ENCODE measurements at places on chromosomes 2 and 18.

DNA sequence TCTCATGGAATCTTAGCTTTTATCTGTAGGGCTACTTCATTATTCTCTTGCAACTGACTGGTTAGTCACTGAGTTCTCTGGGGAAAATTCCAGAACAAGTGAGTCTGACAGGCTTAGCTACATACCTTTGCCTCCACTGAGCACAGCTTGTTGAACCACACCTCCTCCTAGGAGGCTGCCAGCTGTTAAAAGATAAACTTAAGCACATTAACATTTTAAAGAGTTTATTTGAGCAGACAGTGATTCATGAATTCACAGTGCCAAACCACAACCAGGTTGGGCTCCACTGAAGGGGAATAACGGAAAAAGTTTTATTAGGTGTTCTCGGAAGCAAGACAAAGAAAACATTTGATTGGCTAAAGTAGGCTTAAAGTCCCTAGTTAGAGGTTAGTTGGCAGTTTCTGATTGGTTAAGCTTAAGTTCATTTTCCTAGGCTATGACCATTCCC lies 12.5 kb upstream of the SLC38A11 start:
- DNase-seq, result no peak

DNA sequence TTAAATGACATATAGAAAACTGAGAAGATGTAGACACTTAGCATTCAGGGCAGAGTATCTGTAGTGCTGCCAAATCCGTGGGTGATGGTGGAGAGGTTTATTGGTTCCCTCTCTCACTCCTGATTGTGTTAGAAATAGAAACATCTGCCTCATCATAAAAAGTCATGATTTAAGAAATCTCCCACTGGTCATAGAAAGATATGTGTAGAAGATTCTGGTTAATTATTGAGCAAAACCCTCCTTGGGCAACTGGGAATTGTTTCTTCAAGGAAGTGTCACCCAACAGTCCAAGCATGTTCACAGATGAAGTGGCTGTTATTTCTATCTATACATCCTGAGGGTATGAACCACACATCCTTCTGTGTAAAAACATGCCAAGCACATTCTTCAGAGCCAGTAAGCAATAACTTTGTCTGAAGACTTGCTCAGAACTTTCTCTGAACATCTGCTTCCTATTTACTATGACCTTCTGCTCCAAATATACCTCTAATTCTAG lies 33.6 kb upstream of the CHRNA1 start:
- no peak for DNase-seq

DNA sequence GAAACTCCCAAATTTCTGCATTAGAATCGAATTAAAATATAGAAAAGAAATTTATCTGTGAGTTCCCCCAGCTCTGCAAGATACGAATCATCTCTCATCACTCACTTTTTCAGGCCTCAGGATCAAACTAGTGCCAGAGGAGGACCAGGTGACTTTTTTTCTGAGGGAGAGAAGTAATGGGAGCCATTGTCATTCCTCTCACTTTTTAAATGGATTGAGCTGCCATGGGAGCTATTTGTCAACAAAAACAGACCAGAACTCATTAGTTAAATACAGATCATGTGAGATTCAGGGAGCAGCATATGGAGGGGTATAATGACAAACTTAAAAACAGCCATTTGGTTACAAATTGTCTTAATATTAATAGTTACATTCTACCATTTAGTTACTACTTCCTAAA lies 594.4 kb downstream of the DPP10 start:
- no peak for DNase-seq

GRCh38 chr2:208179028-208179609 lies 10.7 kb downstream of the C2orf80 start:
- DNase-seq, result no peak

DNA sequence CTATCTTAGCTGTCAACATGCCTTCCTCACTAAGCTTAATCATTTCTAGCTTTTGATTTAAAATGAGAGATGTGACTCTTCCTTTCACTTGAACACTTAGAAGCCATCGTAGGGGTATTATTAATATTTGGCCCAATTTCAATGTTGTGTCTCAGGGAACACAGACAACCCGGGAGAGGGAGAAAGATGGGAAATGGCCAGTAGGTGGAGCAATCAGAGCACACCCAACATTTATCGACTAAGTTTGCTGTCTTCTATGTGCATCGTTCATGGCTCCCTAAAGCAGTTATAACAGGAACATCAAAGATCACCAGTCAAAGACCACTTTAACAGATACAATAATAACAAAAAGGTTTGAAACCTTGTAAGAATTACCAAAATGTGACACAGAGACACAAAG lies 110.2 kb downstream of the OLA1 start:
- DNase-seq, result no peak

DNA sequence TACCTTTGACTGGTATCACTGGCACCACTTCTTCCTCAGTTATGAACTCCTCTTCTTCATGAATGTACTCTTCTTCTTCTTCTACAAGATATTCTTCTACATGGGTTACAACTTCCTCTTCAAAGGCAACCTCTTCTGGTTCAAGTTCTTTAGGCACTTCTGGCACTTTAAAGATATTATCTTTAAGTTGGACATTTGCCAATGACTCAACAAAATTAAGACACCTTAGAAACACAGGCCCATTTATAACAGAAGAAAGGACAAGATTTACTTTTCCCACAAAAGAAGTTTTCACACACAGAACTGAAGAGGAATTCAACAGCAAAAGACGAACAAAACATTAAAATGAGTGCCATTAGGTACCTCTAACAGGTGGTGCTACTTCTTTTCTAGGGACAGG lies 127.3 kb downstream of the TTN start:
- DNase-seq, result no peak

GRCh38 chr2:32011485-32011960 lies 715 bp upstream of the MEMO1 start:
- no peak for DNase-seq

GRCh38 chr18:13070460-13070859 lies 79.3 kb downstream of the CEP192 start:
- no peak for DNase-seq

GRCh38 chr18:8718401-8718913 lies 13.1 kb downstream of the MTCL1 start:
- no peak for DNase-seq

DNA sequence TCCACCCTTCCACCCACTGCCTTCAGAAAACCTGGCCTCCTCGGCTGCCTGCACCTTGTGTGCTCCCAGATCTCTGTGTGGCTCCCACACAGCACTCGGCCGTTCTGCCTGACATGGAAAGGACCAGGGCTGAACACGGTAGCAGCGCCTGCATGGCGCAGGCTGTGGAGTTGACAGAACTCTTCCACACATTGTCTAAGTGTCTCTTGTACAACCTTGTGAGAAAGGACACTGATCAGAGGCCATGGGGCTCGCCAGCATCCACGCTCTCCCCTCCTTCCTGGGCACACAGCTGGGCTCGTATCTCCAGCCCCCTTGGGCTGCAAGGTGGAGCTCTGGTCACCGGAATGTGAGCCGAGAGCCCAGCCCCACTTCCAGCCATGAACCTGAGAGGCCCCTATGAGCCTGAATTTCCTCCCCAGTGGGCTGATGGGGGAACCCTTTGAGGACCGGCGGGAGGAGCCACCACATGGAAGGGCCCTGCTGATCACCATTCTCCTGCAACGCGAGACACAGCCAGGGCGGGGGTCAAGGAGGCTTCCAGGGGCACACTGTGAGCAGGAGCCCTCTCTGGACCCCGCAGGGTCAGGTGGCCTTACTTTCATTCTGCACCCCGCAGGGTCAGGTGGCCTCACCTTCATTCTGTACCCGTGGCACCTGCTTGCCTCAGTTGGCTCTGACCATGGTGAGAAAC lies 314.2 kb upstream of the MYT1L start:
- no peak for DNase-seq

DNA sequence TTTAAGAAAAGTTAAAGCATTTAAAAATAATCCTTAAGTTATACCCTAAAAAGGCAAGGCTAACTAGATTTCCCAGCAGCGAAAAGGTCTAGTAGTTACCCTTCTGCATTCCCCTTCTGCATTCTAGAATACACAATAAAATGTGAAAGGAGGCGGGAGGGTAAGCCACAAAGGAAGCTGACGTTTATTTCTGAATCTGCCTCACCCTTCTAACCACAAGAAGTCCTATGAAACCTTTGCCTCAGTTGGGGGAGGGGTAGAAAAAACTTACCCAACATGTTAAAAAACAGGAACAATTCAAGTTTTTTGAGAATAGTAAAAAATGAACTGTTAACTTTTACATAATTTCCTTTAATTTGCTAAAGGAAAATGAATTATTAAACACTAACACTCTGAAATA lies 11.3 kb downstream of the STK17B start:
- peak; percentile 85 for DNase-seq

- DNase-seq, result no peak
Observed at GRCh38 chr2:127864877-127865276, 6.9 kb upstream of the POLR2D start.

DNA sequence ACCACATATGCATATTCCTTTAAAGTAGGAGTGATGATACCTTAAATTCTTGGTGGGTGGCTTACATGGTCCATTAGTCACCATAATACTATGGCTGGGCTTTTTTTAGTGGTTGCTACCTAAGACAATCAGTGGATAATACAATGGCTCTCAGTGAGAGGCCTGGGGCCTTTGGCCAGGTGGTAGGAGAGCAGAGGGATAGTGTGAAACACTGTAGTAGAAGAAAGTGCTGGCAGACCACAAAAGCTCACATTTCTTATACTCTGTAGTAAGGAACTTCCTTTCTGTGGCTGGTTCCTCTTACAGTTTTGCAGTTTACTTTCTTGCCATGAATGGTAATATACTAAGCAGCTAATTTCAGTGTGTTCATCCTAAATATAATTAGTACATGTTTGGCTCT lies 583.5 kb downstream of the XIRP2 start:
- no peak for DNase-seq

GRCh38 chr2:25400169-25400568 lies 58.4 kb upstream of the DNMT3A start:
- no peak for DNase-seq

- peak; percentile 25 for DNase-seq
Observed at GRCh38 chr2:86037141-86037794, 68.4 kb downstream of the POLR1A start.

GRCh38 chr2:7693246-7694075 lies 776.2 kb downstream of the RNF144A start:
- no peak for DNase-seq

DNA sequence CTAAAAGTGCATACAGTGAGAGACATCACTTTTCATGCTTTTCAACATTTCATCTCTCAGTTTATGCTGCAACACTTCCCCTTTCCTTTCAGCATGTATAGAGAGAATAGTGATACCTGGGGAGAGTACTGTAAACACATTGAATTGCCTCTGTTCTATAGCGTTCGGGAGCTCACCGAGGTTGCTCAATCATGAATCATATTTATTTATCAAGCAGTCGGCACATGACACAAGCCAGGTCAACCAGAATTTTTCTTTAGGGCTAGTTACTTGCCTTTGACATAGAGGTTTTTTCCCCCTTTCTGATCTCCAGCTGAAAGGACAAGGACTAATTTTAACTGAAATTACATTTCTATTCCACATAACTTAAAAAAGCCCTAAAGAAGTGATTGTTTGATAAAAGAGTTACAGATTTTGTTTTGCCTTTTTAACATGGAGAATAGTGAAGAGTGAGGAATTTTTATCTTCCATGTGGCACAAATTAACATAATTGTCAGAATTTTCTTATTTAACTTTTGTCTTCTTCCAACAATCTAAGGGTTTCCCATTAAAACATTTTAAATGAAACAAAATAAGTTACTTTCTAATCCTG lies 690.9 kb upstream of the TMEFF2 start:
- DNase-seq, result no peak

DNA sequence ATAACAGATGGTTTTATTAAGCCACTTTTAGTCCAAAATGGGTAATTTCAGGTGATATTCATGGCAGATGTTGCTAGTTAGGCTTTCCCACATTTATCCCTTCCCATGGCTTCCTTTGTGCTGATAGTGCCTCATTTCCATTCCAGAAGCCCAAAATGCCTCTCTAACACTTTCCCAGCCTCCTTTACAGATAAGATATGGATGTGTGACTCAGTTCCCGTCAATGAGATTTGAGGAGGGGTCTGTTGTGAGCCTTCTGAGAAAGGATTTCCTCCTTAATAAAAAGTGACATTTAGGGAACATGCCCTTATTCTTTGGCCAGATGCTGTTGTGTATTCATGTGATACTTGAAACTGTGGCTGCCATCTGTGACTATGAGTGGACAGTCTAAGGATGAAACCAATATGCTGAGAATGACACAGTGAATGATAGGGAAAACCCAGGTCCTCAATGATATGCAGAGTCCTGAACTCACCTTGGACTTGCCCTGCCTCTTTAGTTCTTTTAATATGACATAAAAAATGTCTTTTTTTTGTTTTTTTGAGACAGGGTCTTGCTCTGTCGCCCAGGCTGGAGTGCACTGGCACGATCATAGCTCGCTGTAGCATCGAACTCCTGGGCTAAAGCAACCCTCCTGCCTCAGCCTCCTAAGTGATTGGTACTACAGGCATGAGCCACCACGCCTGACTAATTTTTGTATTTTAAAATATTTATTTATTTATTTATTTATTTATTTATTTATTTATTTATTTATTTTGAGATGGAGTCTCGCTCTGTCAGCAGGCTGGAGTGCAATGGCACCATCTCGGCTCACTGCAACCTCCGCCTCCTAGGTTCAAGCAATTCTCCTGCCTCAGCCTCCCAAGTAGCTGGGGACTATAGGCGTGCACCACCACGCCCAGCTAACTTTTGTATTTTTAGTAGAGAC lies 5.8 kb upstream of the ACSL3 start:
- DNase-seq, result no peak

- DNase-seq, result no peak
Observed at GRCh38 chr2:69181806-69182427, 168.9 kb downstream of the ANTXR1 start.

DNA sequence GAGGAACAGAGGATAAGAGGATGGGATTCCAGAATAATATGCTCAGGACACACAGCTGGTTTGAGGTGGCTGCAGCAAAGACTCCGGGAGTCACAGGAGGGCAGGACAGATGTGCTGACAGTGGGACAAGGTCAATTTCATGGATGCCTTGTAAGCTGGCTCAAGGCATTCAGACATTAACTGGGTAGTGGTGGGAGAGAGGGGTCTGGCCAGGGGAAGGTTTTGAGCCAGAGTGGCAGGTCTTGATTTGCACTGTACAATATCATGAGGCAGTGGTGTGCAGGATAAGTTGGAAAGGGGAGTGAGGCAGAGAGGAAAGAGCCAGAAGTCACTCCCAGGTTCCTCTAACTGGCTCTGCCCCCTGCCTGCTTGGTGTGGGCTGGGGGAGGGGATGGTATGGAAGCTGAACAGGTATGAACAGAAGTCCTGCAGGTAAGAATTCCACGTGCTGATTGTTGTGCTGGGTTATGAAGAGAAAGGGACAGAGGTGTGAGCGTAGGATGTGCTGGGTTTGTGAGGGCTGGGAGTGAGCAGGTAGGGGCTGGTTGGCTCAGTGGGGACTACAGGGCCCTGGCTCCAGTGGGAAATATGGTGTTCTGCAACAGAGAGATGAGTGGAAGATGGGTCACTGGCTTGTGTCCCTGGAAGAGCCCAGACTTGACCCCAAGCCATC lies 141.7 kb upstream of the COPS8 start:
- no peak for DNase-seq
